ENCODE measurements at places on chromosomes 5 and 9. TPM values are rescaled to one million over a fixed set of nuclear protein-coding genes. Genes with fewer than 3 reads are reported as not detected.

GRCh38 chr5:73770172-73771025 is 144.4 kb downstream of the ARHGEF28 start:
- no peak for DNase-seq

GRCh38 chr5:143207563-143208364 is 195.7 kb downstream of the NR3C1 start:
- no peak for DNase-seq

GRCh38 chr5:119187776-119188529 is 117.1 kb downstream of the DMXL1 start:
- DNase-seq: no peak

- no peak for DNase-seq
These were observed 79.1 kb downstream of the CYFIP2 start for GRCh38 chr5:157345067-157345466.

DNA sequence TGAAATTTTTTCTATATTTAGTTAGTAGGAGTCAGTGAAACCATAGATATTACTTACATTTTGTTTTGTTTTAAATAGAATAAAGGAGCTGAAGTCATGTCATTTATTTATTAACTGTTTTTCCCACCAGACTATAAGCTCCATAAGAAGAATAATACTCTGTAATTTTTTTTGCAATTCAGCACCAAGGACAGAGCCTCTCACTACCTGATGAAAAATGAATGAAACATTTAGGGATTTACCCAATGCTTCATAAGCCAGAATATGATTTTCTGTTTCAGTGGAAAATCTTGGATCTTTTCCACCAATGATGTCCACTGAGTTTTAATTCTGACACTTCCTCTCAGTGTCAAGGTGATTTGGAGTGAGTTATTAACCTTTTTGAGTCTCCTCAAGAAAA is 624.9 kb upstream of the GRAMD2B start:
- peak; percentile 37 for DNase-seq

DNA sequence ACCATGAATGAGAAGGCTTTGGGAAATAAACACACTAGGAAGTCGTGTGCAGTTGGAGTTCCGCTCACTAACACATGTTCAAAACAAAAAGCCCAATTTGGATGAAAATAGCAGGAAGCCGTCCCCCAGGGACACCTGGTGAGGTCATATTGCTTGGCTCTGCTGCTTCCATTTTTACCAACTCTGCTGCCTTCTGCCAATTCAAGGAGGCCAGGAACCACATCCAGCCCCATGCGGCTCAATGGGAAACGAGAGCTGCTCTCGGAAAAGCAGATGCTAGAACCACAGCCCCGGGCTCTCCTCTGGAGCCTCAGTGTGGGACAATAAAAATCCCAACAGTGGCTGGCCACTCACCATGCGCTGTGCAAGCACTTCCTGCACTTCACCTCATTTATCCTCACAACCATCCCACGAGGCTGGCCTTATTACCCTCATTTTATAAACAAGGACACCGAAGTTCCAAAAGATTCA is 13.4 kb downstream of the ADAM19 start:
- no peak for DNase-seq

- no peak for DNase-seq
These were observed 161.4 kb downstream of the PAX5 start for GRCh38 chr9:36872641-36873040.

DNA sequence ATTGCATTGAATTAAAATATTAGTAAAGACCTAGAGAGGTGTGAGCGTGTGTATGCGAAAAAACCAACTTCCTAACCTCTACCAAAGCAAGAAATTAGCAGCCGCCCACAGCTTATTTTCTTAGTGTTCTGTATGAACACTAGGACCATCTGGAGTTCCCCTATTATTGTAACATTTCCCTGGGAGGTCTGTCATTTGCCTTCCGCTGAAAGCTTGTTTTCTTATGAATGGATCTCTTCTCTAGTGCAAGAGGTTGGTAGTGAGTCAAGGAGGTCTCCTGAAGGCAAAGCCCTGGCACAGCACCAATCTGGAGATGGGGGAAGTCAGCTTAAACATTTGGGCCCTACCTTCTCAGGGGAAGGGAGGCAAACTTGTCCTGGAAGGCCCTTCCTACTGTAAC is 10.8 kb downstream of the TNFSF8 start:
- DNase-seq: no peak

DNA sequence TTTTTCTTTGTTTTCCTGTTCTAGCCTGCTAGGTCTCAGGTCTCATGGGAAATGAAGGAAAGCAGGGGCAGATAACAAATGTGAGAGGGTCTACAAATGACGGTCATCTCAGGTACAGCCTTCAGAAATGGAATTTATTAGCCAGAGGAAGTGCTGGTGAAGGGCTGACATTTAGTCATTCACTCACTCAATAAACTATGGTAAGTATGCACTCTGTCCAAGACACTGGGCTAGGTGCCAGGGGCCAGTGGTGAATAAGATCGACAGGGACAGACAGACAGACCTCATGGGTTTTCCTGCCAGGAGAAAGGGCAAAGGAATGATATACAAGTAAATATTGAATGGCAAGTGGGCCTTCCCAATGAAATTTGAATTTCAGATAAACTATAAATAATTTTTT is 6.3 kb downstream of the PDE6A start:
- no peak for DNase-seq

GRCh38 chr5:153006681-153007080 is 483.8 kb upstream of the GRIA1 start:
- DNase-seq: no peak

GRCh38 chr9:99666571-99666970 is 155.1 kb upstream of the NR4A3 start:
- DNase-seq: no peak

DAB2 gene
- 201 TPM for polyA plus RNA-seq

FGFR4 gene
- 47.0 TPM for polyA plus RNA-seq

TAF1L gene
- 0.08 TPM for polyA plus RNA-seq

RANBP17 gene
- 10.6 TPM for polyA plus RNA-seq

CEP78 gene
- polyA plus RNA-seq: 34.8 TPM

SLC6A19 gene
- polyA plus RNA-seq: 24.4 TPM

NR5A1 gene
- polyA plus RNA-seq: not detected

MCIDAS gene
- polyA plus RNA-seq: 1.0 TPM

Data from left renal pelvis (tissue), 4 donors.